ENCODE measurements at places on chromosomes 7 and 10.

GRCh38 chr7:80923211-80923612, 4.4 kb upstream of the SEMA3C start:
- DNase-seq, result no peak

DNA sequence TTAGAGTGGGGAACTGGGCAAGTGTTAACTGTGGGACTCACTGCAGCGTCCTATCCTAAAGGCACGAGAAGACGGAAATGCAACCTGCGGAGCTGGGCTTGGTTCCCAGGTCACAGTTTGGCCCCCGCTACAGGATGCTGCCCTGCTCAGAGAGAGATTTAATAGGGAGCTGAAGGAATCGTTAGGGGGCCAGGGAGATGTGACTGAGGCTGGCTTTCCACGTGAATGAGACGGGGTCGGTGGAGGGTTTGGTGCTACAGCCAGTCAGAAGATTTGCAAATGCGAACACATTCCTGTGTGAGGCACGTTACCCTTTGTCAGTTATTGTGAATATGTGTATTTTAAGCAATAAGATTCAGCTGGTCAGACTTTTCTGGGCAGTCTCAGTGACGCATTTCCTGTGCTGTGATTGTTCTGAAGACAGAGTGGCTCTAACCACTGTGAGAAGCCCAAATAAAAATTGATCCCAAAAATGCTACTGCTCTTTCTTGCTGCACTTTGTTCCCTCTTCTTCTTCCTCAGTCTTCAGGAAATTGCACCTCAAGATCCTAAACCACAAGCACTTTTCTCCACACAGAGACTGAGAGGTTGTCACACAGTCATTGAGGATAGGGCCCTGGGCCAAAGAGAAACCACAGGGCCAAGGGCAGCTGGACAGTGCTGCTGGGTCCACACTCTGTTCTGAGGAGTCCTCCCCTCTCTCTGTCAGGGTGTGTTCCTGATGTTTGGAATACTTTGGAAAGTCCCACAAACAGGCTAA, 21.2 kb downstream of the CYP17A1 start:
- DNase-seq, result no peak

GRCh38 chr7:66413379-66414114, 208.4 kb downstream of the TPST1 start:
- peak; percentile 97 for DNase-seq

- no peak for DNase-seq
These were observed 9.8 kb downstream of the KCTD7 start for GRCh38 chr7:66638309-66639099.

DNA sequence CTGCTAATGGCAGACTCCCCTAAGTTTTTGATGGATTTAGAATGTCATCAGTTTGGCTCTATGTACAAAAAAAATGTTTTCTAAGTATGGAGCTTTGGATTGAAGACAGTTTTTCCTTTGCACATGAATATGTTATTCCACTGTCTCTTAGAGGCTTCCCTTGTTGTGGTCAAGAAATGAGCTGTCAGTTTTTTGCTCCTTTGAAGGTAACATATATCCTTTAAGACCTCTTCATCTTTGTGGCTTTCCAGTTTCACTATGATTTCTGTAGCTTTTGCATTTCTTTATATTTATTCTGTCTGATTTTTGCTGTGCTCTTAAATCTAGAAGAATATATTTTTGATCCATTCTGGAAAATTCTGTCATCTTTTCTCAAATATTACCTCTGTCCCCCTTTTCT, 15.8 kb upstream of the ODAD2 start:
- DNase-seq, result no peak

DNA sequence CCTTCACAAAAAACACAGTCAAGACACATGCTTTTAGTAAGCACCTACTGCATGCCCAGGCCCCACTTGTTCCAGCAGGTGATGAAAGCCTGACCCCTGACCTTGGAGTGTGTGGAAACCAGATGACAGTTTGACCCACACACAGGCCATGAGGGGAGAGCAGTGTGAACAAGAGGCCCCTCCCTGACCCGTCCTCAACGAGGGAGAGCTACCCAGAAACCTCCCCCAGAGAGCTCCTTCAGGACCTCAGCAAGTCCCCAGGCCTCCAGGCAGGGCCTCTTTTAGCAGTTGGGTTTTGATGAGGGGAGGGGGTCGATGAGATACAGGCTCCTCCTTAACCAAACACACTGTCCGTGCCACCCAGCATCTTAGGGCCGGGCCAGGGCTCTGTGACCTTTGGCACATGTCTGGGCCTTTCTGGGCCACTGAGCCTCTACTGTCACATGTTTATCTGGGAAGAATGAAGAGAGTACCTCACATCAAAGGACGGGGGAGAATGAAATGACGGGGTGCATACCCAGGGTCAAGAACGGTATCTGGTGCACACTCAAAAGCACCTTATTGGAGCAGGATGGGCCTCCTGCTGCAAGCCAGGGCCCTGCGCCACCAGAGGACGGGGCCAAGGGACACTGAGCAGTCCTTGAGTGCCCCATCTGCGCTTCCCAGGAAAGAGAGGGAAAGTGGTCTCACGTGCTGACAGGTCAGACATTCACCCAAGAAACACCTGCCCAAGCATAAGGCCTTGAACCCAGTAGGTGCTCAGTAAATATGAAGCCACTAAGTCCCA, 202.6 kb upstream of the ZMIZ1 start:
- DNase-seq, result no peak

DNA sequence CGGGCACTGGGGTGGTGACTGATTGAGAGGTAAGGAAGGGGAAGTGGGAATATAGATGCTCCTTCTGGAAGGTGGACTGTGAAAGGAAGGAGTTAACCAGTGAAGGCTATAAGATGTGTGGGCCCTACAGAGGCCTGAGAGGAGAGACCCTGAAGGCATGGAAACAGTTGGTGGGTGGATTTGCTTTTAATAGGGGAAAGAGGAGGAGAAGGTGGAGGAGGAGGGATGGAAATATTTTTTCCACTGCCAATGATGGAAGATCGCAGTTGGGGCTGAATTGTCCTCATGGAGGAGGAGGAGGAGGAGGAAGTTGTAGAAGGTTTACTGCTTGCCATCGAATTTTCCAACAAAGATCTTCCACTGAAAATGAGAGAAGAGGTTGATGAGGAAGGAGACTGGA, 80.3 kb downstream of the KIAA1217 start:
- DNase-seq, result no peak

DNA sequence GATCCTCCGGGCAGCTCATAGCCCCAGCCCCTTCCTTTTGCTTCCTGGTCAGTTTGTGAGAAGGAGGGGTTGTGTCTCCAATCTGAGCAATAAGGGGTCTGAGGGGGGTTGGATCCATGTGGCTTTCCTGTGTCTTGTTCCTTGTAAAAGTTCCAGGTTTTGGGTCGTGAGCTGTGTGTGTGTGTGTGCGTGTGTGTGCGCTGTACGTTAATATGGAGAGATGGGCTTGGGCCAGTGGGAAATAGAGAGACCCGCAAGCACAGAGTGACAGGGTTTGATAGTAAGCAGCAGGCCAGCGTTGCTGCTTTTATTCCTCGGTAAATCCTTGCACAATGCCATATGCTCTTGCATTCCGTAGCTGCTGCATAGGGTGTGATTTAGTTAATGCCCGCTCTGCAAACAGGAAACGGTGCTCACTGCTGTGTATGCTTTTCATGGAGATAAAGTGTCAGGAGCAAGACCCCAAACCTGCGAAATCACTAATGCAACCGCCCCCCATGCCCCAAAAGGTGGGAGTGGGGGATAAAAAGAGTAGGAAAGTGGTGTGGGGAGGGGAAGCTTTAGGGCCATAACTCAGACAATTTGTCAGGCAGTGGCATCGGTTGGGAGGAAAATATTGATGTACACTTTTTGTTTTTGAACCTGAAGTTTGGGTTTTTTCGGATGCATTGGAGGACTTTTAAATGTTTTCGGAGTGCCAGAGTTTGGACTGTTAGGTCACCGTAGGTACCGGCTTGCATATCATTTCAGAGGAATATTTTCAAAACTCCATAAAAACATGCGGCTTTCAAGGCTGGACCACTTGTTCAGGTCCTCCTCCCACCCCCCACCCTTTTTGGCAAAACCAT, 108.7 kb downstream of the TCF7L2 start:
- no peak for DNase-seq

DNA sequence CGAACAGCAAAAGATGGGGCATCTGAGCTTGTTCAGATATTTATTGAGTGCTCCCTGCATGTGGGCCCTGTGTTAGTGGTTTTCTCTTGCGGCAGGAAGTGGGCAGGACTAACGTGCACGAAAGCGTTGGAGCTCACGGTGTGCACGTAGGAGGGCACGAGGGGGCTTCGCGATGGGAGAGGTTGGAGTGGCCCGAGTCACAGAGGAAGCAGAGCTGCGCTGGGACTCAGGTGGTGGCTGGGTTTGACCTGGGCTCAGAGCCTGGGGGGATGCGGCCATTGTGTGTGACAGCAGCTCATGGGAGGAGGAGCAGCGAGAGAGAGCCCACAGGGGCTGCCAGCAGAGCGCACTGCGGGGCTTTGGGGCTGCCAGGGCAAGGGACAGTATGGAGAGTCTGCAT, 7.7 kb downstream of the ZSCAN25 start:
- no peak for DNase-seq

DNA sequence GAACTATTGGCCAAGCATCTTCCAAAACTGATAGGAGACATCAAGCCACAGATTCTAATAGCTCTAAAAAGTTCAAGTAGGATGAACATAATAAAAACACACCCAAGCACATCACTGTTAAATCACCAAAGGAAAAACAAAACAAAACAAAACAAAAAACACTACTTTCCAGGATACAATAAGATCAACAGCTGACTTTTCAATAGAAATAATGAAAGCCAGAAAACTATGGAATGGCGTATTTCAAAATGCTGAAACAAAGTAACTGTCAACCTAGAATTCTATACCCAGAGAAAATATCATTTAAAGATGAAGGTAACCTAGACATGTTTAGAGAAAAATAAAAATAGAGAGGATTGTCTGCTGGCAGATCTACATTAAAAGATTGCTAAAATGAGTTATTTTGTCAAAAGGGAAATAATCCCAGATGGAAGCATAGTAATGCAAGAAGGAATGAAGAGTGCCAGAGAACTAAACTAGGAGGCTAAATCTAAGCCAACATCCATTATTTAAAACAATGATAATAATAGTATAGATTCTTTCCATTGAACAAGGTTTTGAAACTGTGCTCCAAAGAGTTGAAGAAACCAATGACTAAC, 13.9 kb downstream of the TUBAL3 start:
- DNase-seq, result no peak

GRCh38 chr7:141617280-141617679, 66.1 kb downstream of the AGK start:
- no peak for DNase-seq

Data from WTC11 (cell line).